Stimulated activated CD8-positive, alpha-beta memory T cell treated with anti-CD3 and anti-CD28 coated beads, Interleukin-7, amount 100 ng/mL, for 1 hour (primary cell): ENCODE measurements at places on chromosomes 12 and 14.

- DNase-seq, result no peak
Measured at GRCh38 chr14:106380740-106381139, 854.4 kb downstream of the TMEM121 start.

DNA sequence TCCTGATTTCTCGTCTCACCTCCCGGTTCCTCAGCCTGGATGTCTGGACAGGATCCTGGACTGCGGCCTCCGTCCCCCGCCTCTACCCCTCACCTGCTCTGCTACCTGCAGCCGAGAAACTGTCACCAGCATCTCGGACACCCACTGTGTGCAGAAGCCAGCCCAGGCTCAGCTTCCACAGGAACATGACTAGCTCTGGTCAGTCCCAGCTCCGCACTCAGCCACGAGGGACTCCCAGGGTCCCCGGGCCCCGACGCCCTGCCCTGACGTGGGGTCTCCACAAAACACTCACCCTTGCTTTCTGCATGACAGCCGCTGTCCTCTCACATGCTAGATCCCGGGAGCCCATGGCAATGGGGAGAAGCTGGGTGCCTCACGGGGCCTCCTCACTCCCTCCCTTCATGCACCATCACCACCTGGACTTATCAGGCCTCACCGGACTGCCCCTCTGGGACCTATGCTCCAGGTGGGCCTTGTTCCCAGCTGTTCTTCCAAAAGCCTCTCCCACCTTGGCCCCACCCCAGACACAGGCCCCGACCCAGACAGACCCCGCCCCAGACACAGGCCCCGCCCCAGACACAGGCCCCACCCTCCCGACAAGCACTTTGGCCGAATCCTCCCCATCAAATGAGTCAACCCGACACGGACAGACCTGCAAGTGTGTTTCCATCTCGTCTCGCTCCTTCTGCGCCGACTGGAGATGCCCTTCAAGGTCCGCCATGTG is 26.9 kb upstream of the ANKLE2 start:
- no peak for DNase-seq

DNA sequence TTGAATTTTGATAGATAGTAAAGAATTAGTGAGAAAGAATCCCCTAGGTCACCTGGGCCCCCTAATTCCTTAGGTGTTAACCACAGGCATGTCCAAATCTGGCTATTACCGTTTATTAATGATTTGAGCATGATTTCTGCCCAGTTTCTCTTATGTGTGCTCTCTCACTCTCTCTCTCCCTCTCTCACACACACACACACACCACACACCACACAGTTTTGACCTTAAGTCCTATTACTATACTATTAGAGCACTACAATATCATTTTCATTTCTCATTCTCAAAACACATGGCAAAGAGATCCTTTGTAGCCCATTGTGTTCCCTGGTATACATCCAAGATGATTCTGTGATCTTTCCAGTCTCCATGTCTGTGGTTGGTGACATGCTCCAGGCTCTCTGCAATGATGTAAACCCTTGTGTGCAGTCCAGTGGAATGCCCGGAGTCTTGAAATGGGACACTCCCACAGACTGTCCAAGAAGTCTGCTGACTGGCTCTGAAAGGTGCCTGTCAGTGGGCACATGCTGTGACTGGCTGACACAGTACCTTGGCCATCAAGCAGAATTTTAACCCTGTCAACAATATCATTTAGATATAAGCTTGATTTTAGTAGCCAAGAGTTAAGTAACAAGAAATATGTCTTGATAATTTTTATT is 96.2 kb downstream of the FIGNL2 start:
- DNase-seq, result no peak

- DNase-seq, result no peak
Measured at GRCh38 chr14:93116676-93117200, 1.0 kb upstream of the ITPK1 start.

DNA sequence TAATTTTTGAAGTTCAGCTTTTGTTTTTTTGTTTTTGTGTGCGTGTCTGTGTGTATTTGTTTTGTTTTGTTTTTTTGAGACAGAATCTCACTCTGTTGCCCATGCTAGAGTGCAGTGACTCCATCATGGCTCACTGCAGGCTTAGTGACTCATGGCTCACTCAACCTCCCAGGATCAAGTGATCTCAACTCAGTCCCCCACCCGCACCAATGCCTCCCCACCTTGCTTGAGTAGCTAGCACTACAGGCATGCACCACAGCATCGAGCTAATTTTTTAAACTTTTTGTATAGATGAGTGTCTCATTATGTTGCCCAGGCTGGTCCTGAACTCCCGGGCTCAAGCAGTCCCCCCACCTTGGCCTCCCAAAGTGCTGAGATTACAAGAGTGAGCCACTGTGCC is 981.4 kb downstream of the BCL11B start:
- no peak for DNase-seq
